ENCODE measurements at places on chromosomes 12 and 14.

DNA sequence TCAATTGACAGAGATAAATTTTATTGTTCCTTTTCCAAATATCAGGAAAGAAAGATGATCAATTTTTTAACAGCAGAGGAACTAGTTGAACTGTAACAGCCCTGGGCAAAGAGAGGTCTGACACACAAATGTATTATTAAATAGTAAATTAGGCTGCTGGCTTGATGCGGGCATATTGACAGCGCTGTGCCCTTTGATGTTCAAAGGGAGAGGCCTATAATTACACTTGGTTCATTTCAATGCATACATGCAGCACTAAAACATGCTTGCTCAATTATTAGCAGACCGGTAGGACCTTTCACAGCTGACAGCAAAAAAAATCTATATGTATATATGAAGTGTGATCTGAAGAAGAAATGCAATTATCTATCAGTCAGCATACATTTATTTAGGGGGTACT lies 219.8 kb downstream of the SLC2A13 start:
- H3K4me3 ChIP-seq: no peak overlapping the region
- DNase-seq: no peak
- H3K27me3 ChIP-seq: no peaks in the 10 kb centered on the region
- no peak overlapping the region for H3K27ac ChIP-seq

DNA sequence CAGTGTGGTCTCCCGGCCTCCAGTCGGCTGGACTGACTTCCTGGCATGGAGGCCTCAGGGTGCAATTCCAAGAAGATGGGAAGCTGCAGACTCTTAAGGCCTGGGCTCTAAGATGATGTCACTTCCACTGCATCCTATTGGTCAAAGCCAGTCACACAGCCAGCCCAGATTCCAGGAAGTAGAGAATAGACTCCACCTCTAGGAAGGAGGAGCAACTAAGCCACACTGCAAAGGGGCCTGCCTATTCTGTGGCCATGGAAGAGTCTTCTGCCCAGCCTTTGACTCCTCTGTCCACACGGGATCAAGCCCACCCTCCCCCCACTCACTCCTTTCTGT lies 103.9 kb upstream of the RFLNA start:
- H3K4me3 ChIP-seq: no peak overlapping the region
- H3K27me3 ChIP-seq: no peaks in the 10 kb centered on the region
- no peaks in the 10 kb centered on the region for H3K36me3 ChIP-seq
- DNase-seq: peak; percentile 34
- H3K4me1 ChIP-seq: no peaks in the 10 kb centered on the region
- H3K27ac ChIP-seq: no peak overlapping the region

GRCh38 chr12:62268956-62269355 lies 8.8 kb downstream of the USP15 start:
- no peak for DNase-seq
- no peaks in the 10 kb centered on the region for H3K36me3 ChIP-seq
- peaks cover 25% of the 10 kb centered on the region for H3K4me1 ChIP-seq
- peak overlapping the region; percentile 13 for H3K27ac ChIP-seq
- H3K4me3 ChIP-seq: no peak overlapping the region

- H3K36me3 ChIP-seq: no peaks in the 10 kb centered on the region
- DNase-seq: no peak
- no peaks in the 10 kb centered on the region for H3K27me3 ChIP-seq
- no peak overlapping the region for H3K4me3 ChIP-seq
Observed at GRCh38 chr14:50697659-50698290, 29.7 kb upstream of the SAV1 start.

DNA sequence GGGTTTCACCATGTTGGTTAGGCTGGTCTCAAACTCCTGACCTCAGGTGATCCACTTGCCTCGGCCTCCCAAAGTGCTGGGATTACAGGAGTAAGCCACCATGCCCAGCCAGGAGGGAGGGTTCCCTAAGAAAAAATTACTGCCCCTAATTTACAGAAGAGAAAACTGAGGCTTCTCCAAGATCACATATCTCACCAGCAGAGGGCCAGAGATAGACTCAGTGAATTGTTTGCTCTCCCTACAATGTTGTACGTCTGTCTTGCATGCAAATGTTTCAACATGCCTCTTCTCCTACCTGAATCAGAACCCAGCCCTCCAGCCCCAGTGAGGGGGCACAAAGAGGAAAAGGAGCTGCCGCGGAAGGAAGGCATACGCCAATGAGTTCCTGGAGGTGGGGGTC lies 48.3 kb upstream of the TMEM263 start:
- no peaks in the 10 kb centered on the region for H3K4me1 ChIP-seq
- no peak for DNase-seq
- H3K4me3 ChIP-seq: no peak overlapping the region
- no peaks in the 10 kb centered on the region for H3K36me3 ChIP-seq

DNA sequence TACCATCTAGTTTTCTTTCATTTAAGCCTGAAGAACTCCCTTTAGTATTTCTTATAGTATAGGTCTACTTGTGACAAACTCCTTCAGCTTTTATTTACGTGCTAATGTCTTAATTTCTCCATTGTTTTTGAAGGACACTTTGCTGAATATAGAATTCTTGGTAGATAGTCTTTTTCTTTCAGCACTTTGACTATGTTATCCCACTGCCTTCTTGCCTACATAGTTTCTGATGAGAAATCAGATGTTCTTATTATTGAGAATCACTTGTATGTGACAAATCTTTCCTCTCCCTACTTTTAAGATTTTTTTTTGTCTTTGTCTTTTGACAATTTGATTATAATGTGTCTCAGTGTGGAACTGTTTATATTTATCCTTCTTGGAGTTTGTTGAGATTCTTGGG lies 5.1 kb upstream of the MIS18BP1 start:
- no peak overlapping the region for H3K4me3 ChIP-seq
- DNase-seq: no peak
- H3K36me3 ChIP-seq: no peaks in the 10 kb centered on the region
- peaks cover 6% of the 10 kb centered on the region for H3K4me1 ChIP-seq
- no peaks in the 10 kb centered on the region for H3K27me3 ChIP-seq

DNA sequence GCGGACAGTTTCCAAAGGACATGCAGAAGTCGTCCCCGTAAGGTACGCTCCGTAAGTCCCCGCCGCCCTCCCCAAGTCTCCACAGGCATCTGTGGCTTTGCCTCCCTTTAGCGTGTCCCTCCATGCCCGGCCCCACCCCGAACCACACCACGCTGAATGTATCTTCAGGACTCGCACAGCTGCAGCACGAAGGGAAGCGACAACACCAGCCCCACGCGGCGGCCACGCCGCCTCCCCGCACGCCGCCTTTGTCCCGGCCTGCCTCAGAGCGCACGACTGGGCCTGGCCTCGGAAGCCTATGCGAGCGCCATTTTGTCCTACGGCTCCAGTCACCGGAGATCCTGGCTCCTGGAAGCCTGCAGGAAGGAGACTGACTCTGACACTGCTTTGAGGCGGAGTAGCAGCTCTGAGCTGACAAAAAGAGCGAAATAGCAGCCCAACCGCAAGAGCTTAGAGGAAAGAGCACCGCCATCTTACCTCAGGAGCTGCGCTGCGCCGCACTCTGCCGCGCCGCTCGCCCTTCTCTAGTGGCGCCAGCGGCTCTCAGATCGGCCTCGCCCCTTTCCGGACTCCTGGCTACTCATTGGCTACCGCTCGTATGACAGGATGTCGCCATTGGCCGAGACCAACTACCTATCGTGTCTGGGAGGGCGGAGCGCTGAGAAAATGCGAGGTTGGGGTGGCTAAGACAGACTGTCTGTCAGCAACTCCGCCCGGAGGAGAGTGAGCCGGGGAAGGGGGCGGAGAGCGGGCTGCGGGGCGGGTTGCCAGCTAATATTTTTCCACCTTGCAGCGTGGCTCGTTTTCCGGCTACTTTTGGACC lies at the start of gene KANSL2:
TSS of gene KANSL2 (minus strand) at position 529 of the 823 bp plus-strand sequence. CDS start 606 bp downstream, outside the sequence.
- H3K36me3 ChIP-seq: peaks cover 41% of the 10 kb centered on the region
- H3K27ac ChIP-seq: peak within 1 kb of the TSS; percentile 53
- peak within 1 kb of the TSS; percentile 84 for H3K4me3 ChIP-seq
- DNase-seq: peak; percentile 99
- no peaks in the 10 kb centered on the region for H3K27me3 ChIP-seq

GRCh38 chr14:74048281-74048680 lies 29.1 kb downstream of the BBOF1 start:
- H3K27ac ChIP-seq: no peak overlapping the region
- H3K27me3 ChIP-seq: no peaks in the 10 kb centered on the region
- H3K4me1 ChIP-seq: peaks cover 6% of the 10 kb centered on the region
- no peak overlapping the region for H3K4me3 ChIP-seq
- no peak for DNase-seq

DNA sequence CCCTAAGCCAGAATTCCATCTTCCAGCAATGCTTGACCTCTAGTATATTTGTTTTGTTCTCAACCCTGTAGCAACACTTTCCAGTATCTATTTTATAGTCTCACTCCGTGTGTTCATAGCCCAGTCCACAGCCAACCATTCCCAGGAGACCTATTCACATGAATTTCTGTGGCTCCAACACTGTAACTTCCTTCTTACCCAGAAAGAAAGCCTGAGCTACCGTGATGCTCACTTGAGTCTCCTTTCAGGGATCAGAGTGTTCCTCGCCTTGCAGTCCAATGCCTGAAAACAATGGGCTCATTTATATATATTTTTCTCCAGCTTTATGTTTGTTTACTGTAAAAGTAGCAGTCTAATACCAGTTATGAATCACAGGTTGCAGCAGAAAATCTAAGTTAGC lies 645.0 kb upstream of the NOVA1 start:
- DNase-seq: no peak
- peaks cover 22% of the 10 kb centered on the region for H3K4me1 ChIP-seq
- H3K4me3 ChIP-seq: no peak overlapping the region
- H3K27ac ChIP-seq: peak overlapping the region; percentile 78
- H3K27me3 ChIP-seq: no peaks in the 10 kb centered on the region
- no peaks in the 10 kb centered on the region for H3K36me3 ChIP-seq

DNA sequence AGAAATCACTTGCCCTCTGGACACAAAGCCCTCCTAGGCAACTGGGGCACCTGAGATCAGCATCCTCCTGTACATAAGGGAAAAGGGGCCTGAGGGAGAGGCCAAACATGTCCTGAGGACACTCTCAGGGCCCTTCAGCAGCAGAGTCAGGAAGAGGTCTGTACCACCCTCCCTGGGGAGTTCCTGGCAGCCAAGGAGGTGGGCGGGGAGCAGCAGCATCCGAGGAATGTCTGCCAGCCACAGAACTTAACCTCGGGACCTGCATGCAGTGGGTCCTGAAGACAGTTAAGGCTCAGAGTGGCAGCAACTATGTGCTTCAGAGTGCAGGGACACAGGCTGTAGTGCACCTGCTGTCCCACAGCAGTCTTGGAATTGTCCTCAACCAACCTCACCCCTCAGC lies 62.1 kb downstream of the SPTB start:
- H3K4me3 ChIP-seq: no peak overlapping the region
- H3K36me3 ChIP-seq: no peaks in the 10 kb centered on the region
- DNase-seq: no peak
- H3K27ac ChIP-seq: no peak overlapping the region

- H3K36me3 ChIP-seq: no peaks in the 10 kb centered on the region
- no peak overlapping the region for H3K27ac ChIP-seq
- H3K4me3 ChIP-seq: peak overlapping the region; percentile 37
- no peaks in the 10 kb centered on the region for H3K27me3 ChIP-seq
- DNase-seq: no peak
Observed at GRCh38 chr12:87661786-87662377, 367.3 kb downstream of the C12orf50 start.

DNA sequence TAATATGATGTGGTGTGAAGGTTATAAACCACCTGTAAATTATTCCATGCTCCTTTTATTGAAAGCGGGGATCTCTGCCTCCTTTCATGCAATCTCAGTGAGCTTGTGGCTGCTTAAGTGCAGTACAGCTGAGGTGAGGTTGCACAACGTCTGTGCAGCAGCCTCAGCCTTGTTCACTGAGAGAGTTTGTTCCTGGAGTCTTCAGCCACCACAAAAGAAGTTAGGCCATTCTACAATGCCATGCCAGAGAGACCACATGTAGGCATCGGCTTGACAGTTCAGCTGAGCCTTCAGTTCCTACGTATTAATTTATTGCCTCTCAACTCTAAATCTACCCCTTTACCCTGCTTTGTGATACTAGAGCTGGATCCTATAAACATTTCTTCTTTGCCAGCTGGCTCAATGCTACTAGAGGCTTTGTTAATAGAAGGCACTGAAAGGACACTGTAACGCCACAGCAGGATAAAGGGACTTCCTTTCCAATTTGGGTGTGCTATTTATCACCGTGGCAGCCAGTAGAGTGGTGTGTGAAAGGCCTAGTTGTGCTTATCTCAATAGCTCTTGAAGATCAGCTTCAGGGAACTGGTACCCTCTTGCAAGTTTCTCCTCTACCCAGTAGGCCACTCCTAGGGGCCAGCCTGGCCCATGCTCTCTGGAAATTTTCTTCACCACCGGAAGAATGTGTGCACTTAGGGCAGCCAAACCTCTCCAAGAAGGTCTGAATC lies 337.7 kb downstream of the IPO8 start:
- H3K4me1 ChIP-seq: no peaks in the 10 kb centered on the region
- H3K27me3 ChIP-seq: no peaks in the 10 kb centered on the region
- no peaks in the 10 kb centered on the region for H3K36me3 ChIP-seq
- H3K4me3 ChIP-seq: no peak overlapping the region

DNA sequence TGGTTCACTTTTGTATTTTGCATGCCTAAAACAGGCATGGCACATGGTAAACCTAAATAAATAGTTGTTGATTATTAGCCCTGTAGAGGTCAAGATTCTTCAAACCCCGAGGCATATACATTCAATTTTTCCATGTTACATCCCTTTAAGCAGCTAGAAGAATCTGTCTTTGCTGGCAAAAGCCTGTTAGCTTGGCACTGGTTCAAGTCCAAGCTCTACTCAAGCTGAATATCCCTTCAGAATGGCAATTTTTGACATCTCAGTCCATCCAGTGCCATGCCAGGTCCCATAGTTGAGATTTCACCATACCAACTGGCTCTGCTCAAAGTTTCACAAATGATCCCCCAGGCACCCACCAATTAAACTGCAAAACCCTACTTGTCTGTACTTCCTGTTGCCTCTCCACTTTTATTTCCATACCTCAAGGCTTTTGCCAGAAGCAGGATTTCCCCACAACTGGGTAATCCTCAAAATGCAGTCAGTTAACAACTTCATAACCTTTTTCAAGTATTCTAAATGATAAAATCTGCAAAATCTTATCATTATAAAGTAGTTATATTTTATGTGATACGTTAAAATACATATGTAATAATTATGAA lies 9.0 kb upstream of the DCN start:
- H3K36me3 ChIP-seq: no peaks in the 10 kb centered on the region
- H3K27ac ChIP-seq: no peak overlapping the region
- no peak overlapping the region for H3K4me3 ChIP-seq

DNA sequence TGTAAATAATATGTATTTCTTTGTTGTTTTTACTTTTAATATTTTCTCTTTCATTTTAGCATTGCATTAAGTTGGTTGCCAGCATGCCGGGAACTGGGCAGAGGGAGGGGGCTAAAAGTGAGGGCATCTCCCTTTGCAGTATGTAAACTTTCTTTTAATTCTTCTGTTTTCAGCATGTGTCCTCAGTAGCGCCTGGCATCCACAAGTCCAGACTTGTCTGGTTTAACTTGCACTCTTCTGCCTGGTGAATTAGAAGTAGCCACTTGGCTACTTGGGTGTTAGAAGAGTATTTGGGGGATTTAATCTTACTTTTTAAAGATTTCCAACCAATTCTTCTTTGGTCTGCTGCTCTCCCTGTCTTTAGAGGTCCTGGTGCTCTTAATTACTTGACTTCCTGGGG lies 117.2 kb upstream of the SCAF11 start:
- H3K27ac ChIP-seq: no peak overlapping the region
- no peak overlapping the region for H3K4me3 ChIP-seq
- H3K27me3 ChIP-seq: no peaks in the 10 kb centered on the region
- H3K4me1 ChIP-seq: peaks cover 7% of the 10 kb centered on the region
- H3K36me3 ChIP-seq: no peaks in the 10 kb centered on the region

- H3K4me1 ChIP-seq: no peaks in the 10 kb centered on the region
- H3K27me3 ChIP-seq: no peaks in the 10 kb centered on the region
- DNase-seq: no peak
- no peaks in the 10 kb centered on the region for H3K36me3 ChIP-seq
Observed at GRCh38 chr14:94569381-94570001, 8.2 kb downstream of the SERPINA4 start.
